ENCODE measurements at places on chromosomes 7 and 10. TPM values are rescaled to one million over a fixed set of nuclear protein-coding genes. Genes with fewer than 3 reads are reported as not detected.
A peak's percentile ranks its signal among the peaks of the same experiment; 100 is the strongest.

GRCh38 chr10:8314486-8314885 is 260.0 kb downstream of the GATA3 start:
- H3K36me3 ChIP-seq = no peaks in the 10 kb centered on the region
- no peak overlapping the region for H3K27ac ChIP-seq
- H3K4me3 ChIP-seq = no peak overlapping the region
- H3K27me3 ChIP-seq = no peaks in the 10 kb centered on the region
- H3K4me1 ChIP-seq = no peaks in the 10 kb centered on the region
- DNase-seq = no peak

CCNY gene
- total RNA-seq = 87.2 TPM

- no peak overlapping the region for H3K4me3 ChIP-seq
- H3K27me3 ChIP-seq = no peaks in the 10 kb centered on the region
- H3K4me1 ChIP-seq = no peaks in the 10 kb centered on the region
- H3K36me3 ChIP-seq = no peaks in the 10 kb centered on the region
- no peak for DNase-seq
Observed at GRCh38 chr7:117347480-117347879, 24.6 kb upstream of the WNT2 start.

GRCh38 chr10:33927347-33927746 is 592.9 kb upstream of the NRP1 start:
- H3K36me3 ChIP-seq = no peaks in the 10 kb centered on the region
- no peak overlapping the region for H3K27ac ChIP-seq
- no peaks in the 10 kb centered on the region for H3K4me1 ChIP-seq
- no peaks in the 10 kb centered on the region for H3K27me3 ChIP-seq
- DNase-seq = no peak
- no peak overlapping the region for H3K4me3 ChIP-seq

HOXA7 gene
- not detected for total RNA-seq

DNA sequence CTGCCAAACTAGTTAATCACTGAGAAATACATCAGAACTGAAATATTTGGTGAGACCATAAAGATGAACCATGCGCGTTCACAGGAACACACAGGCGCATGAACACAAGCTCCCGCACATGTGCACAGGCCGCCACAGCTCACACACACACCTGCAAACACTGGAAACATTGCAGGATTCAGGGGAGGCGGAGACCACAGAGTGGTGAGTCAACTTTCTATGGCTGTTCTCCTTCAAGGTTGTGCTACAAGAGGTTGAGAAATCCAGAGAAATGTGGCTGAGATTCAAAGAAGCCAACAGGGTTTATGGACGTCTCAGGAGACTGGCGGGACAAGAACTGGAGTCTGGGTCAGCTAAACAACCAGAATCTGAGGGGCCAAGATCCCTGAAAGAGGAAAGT is 17.8 kb downstream of the ESYT2 start:
- H3K4me3 ChIP-seq = no peak overlapping the region
- H3K4me1 ChIP-seq = peaks cover 63% of the 10 kb centered on the region
- H3K36me3 ChIP-seq = peaks cover 16% of the 10 kb centered on the region
- H3K27ac ChIP-seq = peak overlapping the region; percentile 22

DNA sequence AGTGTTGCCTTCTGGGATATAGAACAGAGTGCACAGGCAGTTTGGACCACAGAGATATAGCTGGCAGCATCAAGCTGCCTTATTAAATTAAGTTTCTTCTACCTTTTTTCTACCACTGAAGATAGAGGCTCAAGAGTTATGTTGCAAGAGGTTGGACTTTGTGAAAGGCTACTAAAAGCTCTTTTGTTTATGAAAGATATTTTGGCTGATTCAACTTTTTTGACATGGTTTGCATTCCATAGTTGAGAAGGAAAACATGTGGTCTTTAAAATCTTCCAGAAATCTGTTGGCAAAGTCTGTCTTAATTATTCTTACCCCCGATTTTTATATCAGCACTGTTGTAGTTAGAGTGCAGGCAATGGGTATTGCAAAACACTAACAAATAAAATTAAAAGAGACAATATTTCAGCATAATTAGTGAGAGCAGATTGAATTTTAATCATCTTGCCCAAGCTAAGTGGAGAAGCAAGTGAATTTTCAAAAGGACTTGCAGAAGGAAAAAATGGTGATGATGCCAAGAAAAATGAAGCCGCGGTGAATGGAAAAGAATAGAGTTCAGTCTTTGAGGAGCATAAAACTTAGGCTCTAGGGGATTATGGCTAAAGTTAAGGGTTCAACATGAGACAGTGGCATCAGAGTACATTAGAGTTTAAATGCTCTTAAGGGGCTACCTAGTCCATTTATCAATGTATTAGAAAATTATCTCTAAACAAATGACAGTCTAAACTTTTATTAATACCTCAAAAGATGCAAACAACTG is 450.9 kb upstream of the CNTNAP2 start:
- no peak overlapping the region for H3K4me3 ChIP-seq
- no peak overlapping the region for H3K27ac ChIP-seq
- no peaks in the 10 kb centered on the region for H3K4me1 ChIP-seq

- no peak for DNase-seq
- H3K27ac ChIP-seq = no peak overlapping the region
- no peaks in the 10 kb centered on the region for H3K36me3 ChIP-seq
Observed at GRCh38 chr10:132987671-132988571, 45.6 kb upstream of the CFAP46 start.

FLNC gene
- 0.25 TPM for total RNA-seq

C1QL3 gene
- not detected for total RNA-seq

- no peaks in the 10 kb centered on the region for H3K36me3 ChIP-seq
- no peaks in the 10 kb centered on the region for H3K27me3 ChIP-seq
- H3K4me3 ChIP-seq = no peak overlapping the region
- H3K27ac ChIP-seq = no peak overlapping the region
- no peak for DNase-seq
Observed at GRCh38 chr7:28573059-28573553, 160.8 kb downstream of the CREB5 start.

DNA sequence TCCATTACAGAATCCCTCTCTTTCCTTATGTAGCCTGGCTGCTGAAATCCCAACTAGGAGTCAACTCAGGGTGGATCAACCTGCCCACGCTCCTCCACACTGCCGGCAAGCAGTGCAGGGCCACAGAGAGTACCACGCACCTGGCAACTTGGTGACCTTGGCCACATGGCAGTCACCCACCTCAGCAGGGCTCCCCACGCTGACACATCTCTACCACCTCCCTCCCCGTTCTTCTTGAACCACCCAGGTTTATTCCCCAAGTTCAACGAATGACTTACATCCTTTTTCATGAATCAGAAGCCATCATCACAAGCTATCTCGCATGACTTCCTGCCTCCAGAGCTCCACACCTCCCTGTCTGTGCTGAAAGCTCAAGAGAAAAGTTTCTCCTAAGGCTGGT is 153.4 kb downstream of the GRID1 start:
- no peak overlapping the region for H3K4me3 ChIP-seq
- no peaks in the 10 kb centered on the region for H3K4me1 ChIP-seq
- H3K27ac ChIP-seq = no peak overlapping the region
- H3K36me3 ChIP-seq = no peaks in the 10 kb centered on the region
- DNase-seq = no peak
- H3K27me3 ChIP-seq = no peaks in the 10 kb centered on the region

DNA sequence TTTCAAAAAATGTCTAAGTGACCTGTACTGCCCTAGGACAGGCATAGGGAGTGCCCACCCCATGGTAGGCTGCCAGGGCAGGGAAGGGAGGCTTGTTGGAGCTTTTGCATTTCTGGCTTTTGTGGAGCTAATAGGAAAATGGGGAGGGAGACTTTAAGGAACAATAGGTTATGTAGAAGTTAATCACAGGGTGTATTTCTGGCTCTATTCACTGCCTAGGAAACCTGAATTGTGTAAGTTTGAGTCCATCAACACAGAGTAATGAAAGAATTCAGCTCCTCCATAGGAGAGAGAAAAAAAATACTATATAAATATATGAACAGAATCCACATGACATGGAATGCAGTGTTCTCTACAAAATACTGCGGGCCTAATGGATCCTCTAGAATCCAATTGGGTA is 661.5 kb downstream of the KCNMA1 start:
- H3K4me1 ChIP-seq = no peaks in the 10 kb centered on the region
- H3K27ac ChIP-seq = no peak overlapping the region
- H3K36me3 ChIP-seq = no peaks in the 10 kb centered on the region
- H3K27me3 ChIP-seq = no peaks in the 10 kb centered on the region
- no peak overlapping the region for H3K4me3 ChIP-seq
